ENCODE measurements at places on chromosomes 12 and 14.

- DNase-seq, result peak; percentile 43
Measured at GRCh38 chr14:95993768-95994592, 45.2 kb upstream of the C14orf132 start.

DNA sequence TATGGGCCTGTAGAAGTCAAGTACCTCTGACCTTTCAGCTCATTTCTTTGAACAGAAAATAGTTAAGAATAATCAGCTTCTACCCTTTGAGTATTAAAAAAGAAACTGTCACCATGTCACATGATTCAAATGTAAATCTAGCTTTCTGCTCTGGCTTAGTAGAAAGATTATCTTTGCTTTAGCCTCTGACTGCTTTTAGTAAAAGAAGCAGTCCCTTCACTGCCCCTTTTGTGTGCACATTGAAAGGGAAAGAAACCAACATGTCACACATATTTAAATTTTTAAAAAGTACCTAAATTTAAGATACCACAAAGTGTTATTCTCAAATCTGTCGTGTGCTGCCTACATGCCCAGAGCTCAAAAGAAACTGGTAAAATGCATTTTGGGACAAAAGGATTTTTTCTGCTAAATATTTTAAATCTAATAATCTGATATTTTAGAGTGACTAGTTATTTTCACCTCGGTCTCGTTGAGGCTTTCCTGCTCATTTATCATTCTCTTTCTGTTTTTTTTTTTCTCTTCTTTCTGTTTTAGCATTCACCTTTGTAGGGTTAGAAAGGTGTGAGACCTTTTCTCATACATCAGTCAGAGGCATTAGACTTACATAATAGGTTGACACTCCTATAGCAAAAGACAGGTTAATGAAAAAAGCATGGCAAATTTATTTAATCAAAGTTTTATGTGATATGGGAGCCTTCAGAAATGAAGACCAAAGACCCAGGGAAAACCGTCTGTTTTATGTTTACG lies 41.3 kb downstream of the SLC16A7 start:
- DNase-seq, result no peak

DNA sequence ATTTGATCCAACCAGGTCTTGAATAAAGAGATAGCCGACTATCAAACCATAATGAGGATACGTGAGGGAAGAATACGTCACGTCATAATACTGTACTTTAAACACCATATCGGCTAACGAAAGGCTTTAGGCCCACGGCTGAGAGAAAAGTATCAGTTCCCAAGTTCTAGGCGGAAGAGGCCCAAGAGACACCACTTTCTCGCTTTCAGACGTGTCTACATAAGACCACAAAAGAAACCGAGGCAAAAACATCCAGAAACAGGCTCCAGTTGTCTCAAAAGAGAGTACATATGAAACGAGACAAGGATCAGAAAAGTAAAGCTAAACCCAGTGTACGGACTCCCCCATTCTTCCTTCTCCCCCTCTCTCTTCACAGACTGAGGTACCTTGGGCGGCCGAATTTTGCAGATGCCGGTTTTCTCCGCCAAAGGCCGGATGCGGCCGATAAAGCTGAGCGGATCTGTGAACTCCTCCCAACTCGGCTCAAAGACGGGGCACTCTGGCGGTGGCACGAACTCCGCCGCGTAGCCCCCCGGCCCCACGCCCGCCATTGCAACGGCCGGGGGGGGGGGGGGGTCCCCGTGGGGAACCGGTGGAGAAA lies 479 bp downstream of the KDM5A start:
- DNase-seq, result no peak

DNA sequence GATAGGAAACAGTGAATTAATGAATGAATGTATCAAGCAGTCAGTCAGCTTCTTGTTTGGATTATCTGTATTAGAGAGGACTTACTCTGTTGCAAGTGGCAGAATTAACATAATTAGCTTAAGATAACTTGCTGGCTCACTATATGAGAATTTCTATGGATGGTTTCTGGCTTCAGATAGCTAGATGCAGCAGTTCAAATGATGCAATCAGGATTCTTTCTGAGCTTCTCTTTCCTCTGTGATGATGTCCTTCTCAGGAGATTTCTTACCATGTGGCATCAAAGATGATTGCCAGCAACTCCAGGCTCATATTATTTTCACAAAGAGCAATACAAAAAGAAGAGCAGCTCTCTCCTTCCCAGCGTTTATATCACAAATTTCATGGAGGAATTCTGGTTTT lies 30.7 kb downstream of the FRMD6 start:
- DNase-seq, result no peak

DNA sequence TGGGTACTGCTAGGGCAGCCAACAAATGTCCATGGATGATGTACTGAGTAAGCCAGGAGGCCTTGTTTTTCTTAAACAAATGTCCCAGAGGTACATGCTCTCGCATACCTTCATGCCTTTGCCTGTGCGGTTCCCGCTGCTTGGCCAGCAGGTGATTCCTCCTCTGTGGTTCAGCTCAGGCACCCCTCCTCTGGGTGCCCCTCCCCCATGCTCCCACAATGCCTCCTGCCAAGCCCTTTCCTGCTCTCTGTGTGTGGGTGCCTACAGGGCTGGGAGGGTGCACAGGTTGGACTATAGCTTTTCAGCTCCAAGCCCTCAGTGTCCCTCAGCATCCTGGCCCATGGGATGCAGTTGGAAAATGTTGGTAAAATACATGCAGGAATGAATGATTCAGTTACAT lies 23.5 kb downstream of the ASB2 start:
- no peak for DNase-seq

DNA sequence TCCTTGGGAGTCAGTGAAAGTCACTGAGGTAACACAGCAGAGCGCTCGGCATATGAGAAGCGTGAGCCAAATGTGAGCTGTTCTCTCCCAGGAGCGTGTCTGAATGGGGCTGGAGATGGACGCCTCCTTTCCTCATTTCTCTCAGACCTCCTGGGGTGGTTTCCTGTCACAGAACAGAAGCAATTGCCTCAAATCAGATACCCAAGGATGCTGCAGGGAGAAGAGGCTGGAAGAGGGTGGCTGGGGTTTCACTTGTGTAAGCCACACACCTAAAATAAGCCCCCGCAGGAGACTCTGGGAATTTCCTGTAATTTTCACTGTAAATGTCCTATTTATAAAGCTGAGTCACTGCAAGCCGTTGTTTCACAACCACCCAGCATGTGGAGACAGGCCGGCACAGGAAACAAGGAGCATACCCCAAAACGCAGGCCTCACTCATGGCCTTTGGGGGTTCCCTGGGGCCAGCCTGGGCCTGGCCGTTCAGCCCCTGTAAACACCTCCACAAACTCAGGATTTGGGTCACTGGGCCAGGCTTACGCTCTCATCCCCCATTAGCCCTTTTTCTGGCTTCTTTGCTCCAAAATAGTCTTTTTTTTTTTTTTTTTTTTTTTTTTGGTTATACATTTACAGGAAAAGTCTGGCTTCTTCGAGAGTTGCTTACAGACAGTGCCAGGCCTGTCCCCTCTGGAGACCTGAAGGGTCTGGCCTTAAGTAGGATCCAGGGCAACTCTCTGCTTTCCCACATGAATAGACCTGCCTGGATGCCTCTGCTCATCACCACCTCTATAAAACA lies 55.3 kb downstream of the VCPKMT start:
- no peak for DNase-seq

DNA sequence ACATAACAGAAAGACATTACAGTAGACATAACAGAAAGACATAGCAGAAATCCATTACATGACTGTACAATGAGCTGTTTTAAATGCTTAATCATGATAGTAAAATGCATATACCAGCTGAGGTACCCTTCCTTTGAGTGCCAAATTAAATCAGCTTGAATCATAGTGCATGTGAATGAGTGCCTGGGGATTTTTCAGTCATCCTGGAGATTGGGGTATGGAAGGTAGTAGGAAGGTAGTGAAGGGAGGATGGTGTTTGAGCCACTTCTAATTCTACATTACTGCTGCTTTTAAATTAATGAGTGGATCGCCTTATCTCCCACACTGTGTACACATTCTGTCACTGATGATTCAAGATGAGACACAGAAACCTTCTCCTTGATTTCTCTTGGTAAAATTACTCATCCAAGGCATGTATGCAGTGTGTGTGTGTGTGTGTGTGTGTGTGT lies 534.2 kb downstream of the LRFN5 start:
- DNase-seq, result no peak

- no peak for DNase-seq
Measured at GRCh38 chr14:25009891-25010290, 40.1 kb downstream of the STXBP6 start.

DNA sequence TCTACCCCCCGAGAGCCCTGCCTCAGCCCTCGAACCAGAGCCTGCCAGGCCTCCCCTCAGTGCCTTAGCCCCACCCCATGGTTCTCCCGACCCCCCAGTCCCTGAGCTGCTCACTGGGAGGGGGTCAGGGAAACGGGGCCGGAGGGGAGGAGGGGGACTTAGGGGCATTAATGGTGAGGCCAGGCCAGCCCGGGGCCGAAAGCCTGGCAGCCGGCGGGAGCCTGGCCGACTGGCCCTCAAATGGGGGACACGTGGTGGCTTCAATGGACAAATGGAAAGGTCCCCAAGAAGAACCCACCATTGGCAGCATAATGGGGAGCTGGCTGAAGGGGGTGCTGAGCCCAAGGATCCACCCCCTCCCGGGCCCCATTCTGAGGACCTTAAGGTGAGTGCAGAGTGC lies 5.6 kb downstream of the MBD6 start:
- DNase-seq, result no peak

DNA sequence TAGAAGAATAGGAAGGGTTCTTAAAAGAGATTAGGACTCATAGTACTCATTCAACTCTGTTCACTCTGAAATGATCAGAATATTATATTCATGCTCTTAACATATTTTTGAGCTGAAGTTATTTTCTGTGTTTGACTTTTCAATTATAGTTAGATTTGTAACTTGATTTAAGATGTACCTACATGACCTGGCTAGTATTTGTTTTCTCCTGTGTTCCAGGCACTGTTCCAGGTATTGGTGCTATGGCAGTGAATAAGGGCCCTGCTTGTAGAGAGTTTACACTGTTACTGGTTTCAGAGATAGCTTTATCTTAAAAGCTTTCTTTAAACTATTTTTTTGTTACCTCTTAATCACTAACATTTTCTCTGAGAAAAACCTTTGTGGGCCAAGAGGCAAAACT lies 19.1 kb upstream of the SLC17A8 start:
- no peak for DNase-seq

DNA sequence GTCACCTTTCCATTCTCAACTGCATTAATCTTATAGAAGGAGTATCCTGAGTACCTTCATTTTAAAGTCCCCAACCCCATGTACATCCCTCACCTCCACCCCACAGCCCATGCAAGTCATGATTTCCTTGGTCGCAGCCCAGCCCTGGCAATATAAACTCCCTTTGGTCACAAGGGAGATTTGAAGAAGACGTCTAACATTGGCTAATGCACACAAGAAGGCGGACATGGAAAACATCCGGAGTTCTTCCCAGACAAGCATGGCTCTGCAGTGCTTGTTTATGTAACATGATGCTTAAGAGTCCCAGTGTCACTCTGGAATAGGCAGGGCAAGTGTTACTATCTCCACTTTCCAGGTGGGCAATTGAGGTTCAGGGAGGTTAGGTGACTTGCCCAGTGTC lies 277.6 kb downstream of the DPF3 start:
- DNase-seq, result no peak

All from HCT116 (cell line).